ENCODE measurements at places on chromosomes 6 and 20.

DNA sequence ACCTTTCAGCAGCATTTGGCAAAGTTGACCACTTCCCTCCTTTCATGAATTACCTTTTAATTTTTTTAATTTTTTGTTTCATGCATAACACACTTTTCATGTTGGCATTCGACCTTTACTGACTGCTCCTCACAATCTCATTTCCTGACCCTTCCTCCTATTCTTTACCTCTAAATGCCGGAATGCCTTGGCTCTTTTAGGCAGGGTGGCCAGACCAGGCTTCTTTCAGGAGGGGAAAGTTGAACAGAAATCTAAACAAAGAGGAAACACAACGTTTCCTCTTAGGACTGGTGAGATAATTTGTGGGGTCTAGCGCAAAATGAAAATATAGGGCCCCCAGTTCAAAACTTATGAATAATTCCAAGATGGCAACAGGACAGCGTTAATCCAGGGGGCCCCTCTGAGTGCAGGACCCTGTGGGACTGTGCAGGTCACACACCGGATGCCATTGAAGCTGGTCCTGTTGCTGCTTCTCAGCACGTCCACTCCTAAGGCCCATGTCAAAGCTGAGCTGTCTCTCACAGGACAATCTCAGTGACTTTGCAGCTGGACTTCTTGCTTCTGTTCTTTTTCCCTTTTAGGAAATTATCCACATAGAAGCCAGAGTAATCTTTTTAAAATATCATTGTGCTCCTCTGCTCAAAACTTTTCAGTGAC is 313.8 kb downstream of the HDGFL1 start:
- no peak for DNase-seq

DNA sequence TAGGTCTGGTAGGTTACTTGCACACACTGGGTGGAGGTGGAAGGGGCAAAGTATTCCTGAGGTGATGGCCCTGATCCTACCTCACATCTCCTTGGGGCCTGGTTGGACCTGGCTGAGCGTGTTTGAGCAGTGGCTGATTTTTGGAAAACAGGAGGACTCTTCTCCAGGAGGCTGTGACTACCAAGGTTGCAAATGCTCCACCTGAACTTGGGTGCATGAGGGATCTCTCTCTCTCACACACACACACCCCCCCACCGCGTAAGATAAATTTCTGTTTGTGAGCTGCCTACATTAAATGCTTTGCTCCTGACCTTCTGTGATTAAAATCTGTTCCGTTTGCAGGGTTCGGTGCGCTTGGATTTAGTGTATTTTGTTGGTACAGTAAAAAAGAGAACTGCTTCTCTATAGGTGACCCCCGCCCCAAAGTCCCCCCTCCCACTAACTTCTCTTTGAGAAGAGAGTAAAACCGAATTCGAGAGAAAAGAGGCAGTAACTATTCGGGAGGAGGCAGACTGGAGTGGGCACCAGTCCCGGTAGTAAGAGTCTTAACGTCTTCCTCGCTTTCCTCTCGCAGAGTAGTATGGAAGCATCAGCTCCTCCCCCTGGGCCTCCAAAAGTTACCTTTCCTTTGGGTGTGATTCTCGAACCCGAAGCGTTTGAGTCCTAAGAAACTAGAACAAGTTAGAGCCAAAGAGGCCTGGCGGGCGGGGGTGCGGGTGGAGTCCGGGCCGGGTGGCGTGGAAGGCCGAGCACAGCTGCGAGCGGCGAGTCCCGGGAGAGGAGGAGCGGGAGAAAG is 585 bp upstream of the DSE start:
- DNase-seq = no peak

DNA sequence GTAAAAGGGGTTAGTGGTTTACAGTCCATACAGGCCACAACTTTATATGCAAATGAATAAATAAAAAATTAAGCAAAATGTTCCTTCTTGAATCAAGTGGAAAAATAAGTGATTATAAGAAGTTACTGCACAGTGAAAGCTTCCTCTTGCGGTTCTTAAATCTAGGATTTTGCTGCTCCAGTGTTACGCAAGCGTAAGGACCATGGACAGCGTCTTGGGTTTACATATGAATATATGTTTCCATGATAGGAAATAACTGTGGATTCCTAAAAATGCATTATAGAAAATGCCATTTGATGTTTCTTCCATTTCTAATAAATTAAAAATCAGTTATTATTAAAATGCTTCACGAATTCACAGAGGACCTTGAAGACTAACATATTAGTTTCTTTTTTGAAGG is 176.6 kb upstream of the POU3F2 start:
- DNase-seq = no peak

GRCh38 chr6:149854532-149854931 is 9.6 kb downstream of the LRP11 start:
- DNase-seq = no peak

DNA sequence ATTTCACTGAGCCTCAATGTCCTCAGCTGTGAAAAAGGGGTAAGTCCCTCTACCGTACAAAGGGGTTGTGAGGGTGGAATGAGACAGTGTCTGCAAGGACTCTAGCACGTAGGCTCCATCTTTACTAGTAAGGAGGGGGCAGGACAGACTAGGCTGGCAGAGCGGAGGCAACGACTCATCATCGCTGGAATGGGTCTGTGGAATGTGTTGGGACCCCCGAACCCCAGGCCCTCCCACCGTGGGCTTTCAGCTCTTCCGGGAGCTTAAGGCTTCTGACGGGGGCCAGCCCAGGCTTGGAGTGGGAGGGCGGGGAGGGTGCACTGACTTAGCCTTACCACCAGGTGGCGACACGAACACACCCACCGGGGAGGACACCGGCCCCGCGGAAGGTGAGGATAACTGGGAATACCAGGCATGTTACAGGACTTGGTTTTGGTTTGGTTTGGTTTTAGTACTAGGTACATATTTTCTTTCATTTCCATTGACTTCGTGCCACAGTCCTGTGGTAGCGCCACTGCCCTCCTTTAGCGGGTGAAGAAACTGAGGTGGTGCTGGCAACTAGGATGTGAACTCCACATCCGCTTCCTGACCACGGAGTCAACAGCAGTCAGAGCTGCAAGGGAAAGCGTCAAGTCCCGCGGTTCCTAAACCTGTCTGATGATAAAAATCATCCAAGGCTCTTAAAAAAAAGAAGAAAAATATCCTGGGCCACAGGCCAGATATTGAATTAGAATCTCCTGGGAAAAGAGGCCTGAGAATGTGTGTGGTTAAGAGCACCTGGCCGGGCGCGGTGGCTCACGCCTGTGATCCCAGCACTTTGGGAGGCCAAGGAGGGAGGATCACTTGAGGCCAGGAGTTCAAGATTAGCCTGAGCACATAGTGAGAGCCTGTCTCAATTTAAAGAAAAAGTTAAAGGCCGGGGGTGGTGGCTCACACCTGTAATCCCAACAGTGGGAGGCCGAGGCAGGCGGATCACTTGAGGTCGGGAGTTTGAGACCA is 10.3 kb upstream of the TULP1 start:
- DNase-seq = peak; percentile 68

GRCh38 chr6:33547499-33547898 is 32.6 kb downstream of the BAK1 start:
- DNase-seq = no peak

DNA sequence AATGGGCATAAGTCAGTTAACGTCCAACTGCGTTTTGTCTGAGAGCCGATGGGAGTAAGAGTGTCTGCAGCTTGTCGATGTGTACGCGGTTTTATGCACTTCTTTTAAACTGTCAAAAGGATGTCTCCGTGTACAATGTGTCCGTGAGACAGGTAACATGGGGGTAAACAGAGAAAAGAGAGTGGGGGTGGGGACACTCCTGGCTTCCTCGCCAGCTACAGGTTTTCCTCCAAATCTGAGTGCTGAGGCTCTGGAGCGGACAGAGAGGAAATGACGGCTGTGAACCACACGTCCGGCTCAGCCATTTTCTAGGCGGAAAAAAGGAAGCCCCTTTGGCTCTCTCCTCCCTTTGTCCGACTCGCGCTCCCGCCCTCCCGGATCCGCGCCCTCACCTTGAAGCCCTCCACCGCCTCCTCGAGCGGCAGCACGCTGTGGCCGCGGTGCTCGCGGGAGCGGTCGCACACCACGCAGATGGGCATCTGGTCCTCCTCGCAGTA is 916 bp downstream of the TRIM27 start:
- peak; percentile 34 for DNase-seq

GRCh38 chr6:21594416-21595281 is 1.1 kb downstream of the SOX4 start:
- DNase-seq = peak; percentile 44

GRCh38 chr20:15199698-15200097 is 862.3 kb upstream of the FLRT3 start:
- DNase-seq = no peak

DNA sequence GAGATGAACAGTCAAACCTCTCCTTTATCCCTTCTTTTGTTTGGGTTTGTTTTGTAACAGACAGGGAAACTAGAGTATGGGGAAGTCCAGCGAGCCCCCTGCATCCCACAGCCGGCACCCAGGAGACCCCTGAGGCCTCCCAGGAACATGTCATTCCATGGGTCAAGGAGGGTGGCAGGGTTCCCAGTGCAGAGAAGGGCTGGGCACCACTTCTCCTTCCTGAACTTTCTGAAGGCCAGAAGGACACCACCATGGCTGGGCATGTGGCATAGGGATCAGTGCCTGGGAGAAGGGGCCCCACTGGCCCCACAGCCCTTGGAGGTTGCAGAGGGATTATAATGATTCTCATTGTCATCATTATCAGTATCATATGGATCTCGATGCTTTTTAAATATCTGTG is 13.9 kb upstream of the CST7 start:
- peak; percentile 29 for DNase-seq

GRCh38 chr6:13527671-13528056 is 40.3 kb upstream of the GFOD1 start:
- peak; percentile 29 for DNase-seq

GRCh38 chr6:74066168-74066871 is 370.3 kb downstream of the CD109 start:
- DNase-seq = no peak

DNA sequence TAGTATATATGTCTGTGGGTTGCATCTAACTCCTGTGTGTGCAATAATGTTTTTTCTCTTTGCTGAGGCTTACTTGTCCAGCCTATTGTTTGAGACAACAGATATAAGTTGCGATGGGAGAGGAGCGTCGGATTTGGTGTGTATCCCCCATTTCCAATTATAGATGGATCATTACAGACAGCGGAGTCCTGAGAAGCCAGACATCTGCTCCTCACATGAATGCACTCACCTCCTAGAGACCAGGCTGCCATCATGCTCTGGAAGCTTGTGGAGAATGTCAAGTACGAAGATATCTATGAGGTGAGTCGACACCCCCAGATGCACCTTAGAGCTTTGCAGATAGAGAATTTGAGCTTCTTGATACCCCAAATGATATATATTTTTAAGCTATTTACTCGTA is at the start of gene TFAP2B:
TFAP2B (plus strand) TSS at position 199 of the 400 bp plus-strand sequence; CDS start at position 220, 21 bp downstream.
- DNase-seq = no peak

GRCh38 chr20:39534846-39535245 is 572.7 kb downstream of the DHX35 start:
- DNase-seq = no peak

DNA sequence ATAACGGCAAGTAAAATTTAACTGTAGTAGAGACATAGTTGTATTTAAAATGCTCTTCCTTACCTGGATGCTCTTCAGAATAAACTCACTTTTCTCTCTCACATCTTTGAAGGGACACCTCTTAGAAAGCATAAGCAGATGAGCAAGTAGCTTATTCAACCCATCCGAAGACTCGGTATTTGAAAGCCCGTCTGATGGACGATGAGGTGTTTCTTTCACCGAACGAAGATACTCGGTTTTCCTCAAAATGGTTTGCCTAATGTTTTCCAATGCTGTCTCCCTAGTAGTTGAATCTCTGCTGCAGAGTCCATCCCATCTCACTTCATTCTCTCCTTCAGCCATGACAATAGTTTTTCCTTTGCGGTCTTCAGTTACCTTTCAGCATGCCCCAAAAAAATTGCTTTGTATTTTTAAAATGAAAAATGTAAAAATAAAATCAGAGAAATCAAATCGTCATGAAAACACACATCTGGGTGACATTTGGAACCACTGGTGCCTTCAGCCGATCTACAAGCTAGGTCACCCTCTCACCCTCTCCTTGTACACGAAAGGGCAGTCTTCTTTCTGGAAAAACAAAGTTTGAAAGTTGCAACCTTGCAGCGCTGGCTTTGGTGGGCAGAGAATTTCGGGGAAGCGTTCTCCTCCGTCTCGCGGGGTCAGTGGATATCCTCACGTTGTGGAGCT is 772 bp downstream of the SESN1 start:
- no peak for DNase-seq

GRCh38 chr20:20353576-20353975 is 14.3 kb upstream of the INSM1 start:
- no peak for DNase-seq

DNA sequence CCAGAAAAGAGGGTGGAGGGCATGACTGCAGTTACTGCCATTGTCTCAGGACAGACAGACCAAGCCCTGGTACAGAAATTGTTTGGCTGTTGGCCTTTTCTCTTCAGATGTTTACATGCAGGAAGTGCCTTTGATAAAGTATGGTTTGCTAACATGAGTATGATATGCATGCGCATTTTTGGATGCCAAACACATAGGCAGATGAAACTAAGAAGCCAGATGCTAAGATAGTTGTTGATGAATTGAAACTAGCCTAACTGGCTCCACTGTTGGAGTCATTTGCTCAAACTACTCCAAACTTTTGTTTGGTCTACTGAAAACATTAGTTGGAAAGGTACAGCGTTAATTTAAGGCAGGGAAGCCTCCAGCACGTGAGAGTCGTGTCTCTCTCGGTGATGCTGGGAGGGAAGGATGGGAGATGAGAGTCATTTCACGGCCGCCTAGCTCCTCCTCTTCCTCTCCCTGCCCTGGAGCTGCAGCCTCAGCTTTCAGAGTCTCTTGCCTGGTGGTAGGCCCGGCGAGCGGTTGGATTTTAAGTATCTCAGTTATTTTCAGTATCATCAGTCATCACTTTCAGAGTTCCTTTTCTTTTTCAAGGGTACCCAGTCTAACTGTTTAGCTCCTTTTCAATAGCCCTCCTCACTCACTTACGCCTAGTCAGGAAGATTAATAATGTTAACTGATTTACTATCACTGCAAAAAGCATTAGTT is 29.7 kb downstream of the RREB1 start:
- peak; percentile 71 for DNase-seq

DNA sequence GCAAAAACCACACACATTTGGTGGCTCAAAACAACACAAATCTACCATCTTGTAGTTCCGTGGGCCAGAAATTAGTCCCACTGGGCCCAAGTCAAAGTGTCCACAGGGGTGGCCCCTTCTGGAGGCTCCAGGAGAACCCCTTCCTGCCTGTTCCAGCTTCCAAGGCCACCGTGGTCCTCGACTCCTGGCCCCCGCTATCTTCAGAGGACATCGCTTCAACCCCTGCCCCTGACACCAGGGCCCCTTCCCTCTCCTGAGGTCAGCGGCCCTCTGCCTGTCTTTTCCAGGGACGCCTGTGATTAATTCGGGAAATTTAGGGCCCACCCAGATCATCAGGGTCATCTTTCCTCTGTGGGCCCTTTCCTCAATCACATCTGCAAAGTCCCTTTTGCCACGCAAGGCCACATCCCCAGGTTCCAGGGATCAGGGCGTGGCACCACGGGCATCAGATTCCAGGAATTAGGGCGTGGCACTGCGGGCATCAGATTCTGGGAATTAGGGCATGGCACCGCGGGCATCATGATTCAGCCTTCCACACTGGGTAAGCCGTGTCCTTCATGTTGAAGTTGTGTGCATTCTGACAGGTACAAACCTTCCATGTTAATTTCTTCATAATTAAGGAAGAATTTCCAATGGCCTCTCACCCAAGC is 59.9 kb upstream of the SMOC2 start:
- DNase-seq = no peak

All from lower leg skin (tissue), 4 donors.